Mucosa of descending colon (tissue), 3 donors: ENCODE measurements at places on chromosomes 7 and 10. TPM values are rescaled to one million over a fixed set of nuclear protein-coding genes. Genes with fewer than 3 reads are reported as not detected.

GPRIN2 gene
- 58.7 TPM for total RNA-seq

RADIL gene
- 1.1 TPM for total RNA-seq

CRYGN gene
- total RNA-seq: 0.51 TPM

ZCWPW1 gene
- total RNA-seq: 2.3 TPM

EPDR1 gene
- 25.8 TPM for total RNA-seq

MBLAC1 gene
- 4.9 TPM for total RNA-seq

IRF5 gene
- 6.9 TPM for total RNA-seq

SMKR1 gene
- total RNA-seq: not detected

OGDHL gene
- 2.5 TPM for total RNA-seq

NKX1-2 gene
- not detected for total RNA-seq

CYP2C8 gene
- 0.25 TPM for total RNA-seq

TCERG1L gene
- total RNA-seq: not detected

UFSP1 gene
- total RNA-seq: 3.4 TPM

SPDYE9 gene
- total RNA-seq: not detected

LIPK gene
- not detected for total RNA-seq

GRID1 gene
- 0.87 TPM for total RNA-seq

TMEM176A gene
- 178 TPM for total RNA-seq

LRRC17 gene
- 1.9 TPM for total RNA-seq

ZPBP gene
- total RNA-seq: not detected

SPRN gene
- not detected for total RNA-seq

RHOBTB1 gene
- total RNA-seq: 8.0 TPM

RASA4B gene
- total RNA-seq: 30.8 TPM

RSPH10B gene
- not detected for total RNA-seq

TFPI2 gene
- total RNA-seq: 0.61 TPM

EVX1 gene
- total RNA-seq: 0.43 TPM

HTR5A gene
- not detected for total RNA-seq

GIMAP4 gene
- total RNA-seq: 10.5 TPM

ELMO1 gene
- 27.2 TPM for total RNA-seq

GFRA1 gene
- 4.1 TPM for total RNA-seq

PMS2 gene
- 9.8 TPM for total RNA-seq

UCN3 gene
- total RNA-seq: 1.4 TPM

TEX36 gene
- total RNA-seq: not detected

NUTM2D gene
- 7.2 TPM for total RNA-seq

FAM131B gene
- total RNA-seq: 6.2 TPM

LIPN gene
- not detected for total RNA-seq

DRGX gene
- 0.10 TPM for total RNA-seq

AFAP1L2 gene
- total RNA-seq: 11.6 TPM

GIGYF1 gene
- total RNA-seq: 49.8 TPM

GET4 gene
- total RNA-seq: 48.8 TPM

CPN1 gene
- not detected for total RNA-seq

ADAP1 gene
- 153 TPM for total RNA-seq

PTF1A gene
- not detected for total RNA-seq

KIAA1217 gene
- 49.5 TPM for total RNA-seq
